ENCODE measurements at places on chromosomes 7 and 10. TPM values are rescaled to one million over a fixed set of nuclear protein-coding genes. Genes with fewer than 3 reads are reported as not detected.

ITPRID1 gene
- not detected for total RNA-seq

SPAG6 gene
- total RNA-seq, result not detected

TSPAN13 gene
- 25.4 TPM for total RNA-seq

KIF11 gene
- total RNA-seq, result 83.2 TPM

AKR1C2 gene
- 2.0 TPM for total RNA-seq

ANKRD30A gene
- not detected for total RNA-seq

DENND2A gene
- not detected for total RNA-seq

CUZD1 gene
- 2.1 TPM for total RNA-seq

SKIDA1 gene
- 0.72 TPM for total RNA-seq

EN2 gene
- not detected for total RNA-seq

LBX1 gene
- total RNA-seq, result not detected

CTTNBP2 gene
- total RNA-seq, result not detected

ACTA2 gene
- 29.8 TPM for total RNA-seq

SFRP4 gene
- not detected for total RNA-seq

CPN1 gene
- not detected for total RNA-seq

SPDYE9 gene
- not detected for total RNA-seq

CYP2C19 gene
- total RNA-seq, result not detected

A1CF gene
- total RNA-seq, result not detected

ST8SIA6 gene
- 0.29 TPM for total RNA-seq

PRSS37 gene
- not detected for total RNA-seq

METTL2B gene
- 40.7 TPM for total RNA-seq

ZNF467 gene
- 4.5 TPM for total RNA-seq

TMEM130 gene
- not detected for total RNA-seq

LIPN gene
- not detected for total RNA-seq

ADCY1 gene
- total RNA-seq, result 0.40 TPM

TMEM178B gene
- not detected for total RNA-seq

ELAPOR2 gene
- 13.7 TPM for total RNA-seq

PKD2L1 gene
- not detected for total RNA-seq

KIAA1217 gene
- 4.5 TPM for total RNA-seq

UBE3C gene
- total RNA-seq, result 149 TPM

CXCL12 gene
- total RNA-seq, result 1.2 TPM

LLCFC1 gene
- not detected for total RNA-seq

OR6V1 gene
- total RNA-seq, result not detected

IRF5 gene
- total RNA-seq, result 1.4 TPM

COL1A2 gene
- total RNA-seq, result 3.7 TPM

SEMA3E gene
- total RNA-seq, result 0.29 TPM

GIMAP6 gene
- total RNA-seq, result 156 TPM

ITIH5 gene
- total RNA-seq, result not detected

TEX36 gene
- total RNA-seq, result not detected

LIPM gene
- total RNA-seq, result not detected

ATRNL1 gene
- total RNA-seq, result not detected

ADRB1 gene
- not detected for total RNA-seq

Data from thoracic aorta endothelial cell (primary cell).